Kidney epithelial cell (primary cell): ENCODE measurements at places on chromosomes 12 and 14.

DNA sequence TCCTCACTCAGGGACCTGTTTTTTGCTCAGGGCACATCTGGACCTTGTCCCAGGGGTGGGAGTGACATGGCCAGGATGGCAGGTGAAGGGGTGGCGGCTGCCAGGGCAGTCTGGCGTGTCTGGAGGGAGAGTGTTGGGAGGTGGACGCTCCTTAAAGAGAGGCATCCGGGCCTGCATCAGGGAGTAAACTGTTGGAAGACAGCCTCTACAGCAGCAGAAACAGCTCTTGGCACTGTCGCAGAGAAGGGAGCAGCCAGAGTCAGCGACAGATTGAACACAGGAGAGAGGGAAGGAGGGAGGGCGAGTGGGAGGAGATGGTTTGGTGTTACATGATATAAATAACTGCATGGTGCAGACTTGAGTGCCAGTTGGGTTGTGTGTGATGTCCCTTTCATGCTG lies 52.8 kb downstream of the IGF1 start:
- no peak for DNase-seq

DNA sequence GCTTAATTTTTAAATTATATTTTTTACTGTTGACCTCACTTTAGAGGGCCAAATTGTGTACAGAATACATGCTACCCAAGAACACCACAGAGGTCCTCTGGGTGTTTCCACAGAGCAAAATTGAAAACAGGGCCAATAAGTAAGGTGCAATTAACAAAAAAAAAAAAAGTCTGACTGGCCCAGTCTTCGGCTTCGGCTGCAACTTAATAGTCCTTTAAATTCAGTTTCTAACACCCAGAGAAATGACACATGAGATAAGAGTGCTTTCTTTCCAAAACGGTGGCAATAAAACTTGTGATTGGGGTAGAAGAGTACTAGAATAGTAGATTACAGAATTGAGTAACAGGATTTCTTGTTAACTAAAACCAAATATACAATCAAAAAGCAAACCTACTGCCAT lies 81.3 kb downstream of the MED13L start:
- DNase-seq = no peak

DNA sequence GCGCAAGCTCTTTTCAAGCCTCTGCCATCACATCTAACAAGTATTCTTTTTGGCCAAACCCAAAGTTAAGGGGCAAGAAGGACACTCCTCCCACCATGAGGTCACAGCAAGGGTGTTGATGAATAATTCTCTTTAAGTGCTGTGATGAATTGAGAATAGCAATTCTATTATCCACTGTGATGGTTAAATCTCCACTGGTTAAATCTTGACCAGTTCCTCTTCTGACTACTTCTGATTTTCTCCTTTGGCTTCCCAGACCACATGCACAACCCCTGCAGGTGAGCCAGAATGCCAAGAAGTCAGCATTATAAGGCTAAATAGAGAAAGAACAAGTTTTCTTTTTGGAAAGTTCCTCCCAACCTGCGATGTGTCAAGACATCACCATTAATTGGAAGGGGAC lies 90.6 kb upstream of the BCL2L14 start:
- no peak for DNase-seq

- DNase-seq = no peak
Measured at GRCh38 chr12:22541496-22542155, 2.7 kb downstream of the C2CD5 start.

DNA sequence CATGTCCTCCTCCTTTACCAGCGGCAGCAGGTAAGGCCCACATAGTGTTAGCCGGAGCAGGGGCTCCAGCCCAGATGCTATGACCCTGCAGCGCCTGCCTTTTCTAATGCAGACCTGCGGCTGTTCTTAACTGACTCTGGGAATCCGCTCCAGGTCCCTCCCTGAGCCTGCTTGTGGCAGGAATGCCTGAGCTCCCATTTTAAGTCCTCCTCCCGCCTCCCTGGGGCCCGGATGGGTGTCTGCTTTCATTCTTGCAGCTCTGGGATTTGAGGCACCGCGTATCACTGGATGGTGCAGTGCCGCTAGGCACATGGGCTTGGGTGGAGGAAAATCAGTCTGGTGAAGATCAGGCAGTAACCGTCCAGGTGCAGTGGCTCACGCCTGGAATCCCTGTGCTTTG lies 7.6 kb downstream of the TSPAN9 start:
- no peak for DNase-seq

GRCh38 chr12:41605545-41606305 lies 417.6 kb downstream of the PDZRN4 start:
- DNase-seq = no peak
